ENCODE measurements at places on chromosomes 6 and 20.

- DNase-seq = no peak
Measured at GRCh38 chr6:54427396-54427937, 119.2 kb downstream of the TINAG start.

DNA sequence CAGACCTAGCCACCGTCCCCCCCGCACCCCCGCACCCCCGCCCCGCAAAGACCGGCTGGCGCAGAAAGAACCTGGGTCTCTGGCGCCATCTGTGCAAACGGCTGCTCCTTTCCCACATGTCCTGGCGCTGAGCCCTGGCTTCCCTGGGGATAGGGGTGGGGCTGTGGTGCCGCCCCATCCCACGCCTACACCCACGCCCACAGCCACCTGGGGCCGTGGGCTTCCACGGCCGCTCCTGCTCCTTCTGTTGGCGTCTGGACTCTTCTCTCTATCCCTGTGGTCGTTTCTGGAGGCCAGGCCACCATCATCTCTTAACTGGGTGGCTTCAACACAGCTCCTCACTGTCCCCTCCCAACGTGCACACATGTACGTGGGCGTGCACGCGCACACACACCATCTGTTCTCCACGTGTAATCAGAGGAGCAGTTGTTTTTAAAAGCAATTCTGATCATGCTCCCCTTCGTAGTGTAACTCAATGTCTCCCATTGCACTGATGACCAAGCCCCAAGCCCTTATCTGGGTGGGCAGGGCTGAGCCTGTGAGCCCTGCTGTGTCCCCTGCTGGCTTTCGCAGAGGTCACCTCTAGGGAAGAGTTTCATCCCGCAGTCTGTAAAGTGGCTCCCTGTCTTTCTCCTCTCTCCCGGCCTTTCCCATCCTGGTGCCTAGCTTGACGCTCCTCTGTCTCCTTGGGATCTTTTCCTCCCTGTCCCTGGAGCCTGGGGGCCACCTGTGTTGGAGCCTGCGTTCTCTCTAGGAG lies 31.9 kb upstream of the FAM83D start:
- no peak for DNase-seq

DNA sequence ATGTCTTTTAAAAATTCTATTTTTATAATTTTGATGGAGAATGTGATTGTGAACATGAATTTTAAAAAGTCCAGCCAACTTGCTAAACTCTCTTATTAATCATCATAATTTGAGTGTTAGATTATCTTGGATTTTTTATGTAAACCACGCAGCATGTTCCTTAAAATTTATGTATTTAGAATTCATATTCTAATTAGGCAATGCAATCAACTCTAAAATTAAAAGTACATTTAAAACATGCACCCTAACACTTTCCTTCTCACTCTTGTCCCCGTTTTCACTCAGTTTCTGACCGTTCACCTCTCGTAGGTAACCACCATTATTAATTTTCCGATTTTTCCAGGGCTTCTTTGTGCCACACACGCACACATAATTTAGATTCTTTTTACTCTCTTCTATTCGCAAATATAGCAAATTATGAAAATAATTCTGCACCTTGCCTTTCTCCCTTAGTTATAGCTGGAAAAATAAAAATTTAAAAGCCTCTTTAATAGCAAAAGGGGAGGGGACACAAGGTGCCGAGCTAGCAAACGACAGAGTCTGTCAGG lies 329 bp upstream of the ZKSCAN3 start:
- DNase-seq = no peak

DNA sequence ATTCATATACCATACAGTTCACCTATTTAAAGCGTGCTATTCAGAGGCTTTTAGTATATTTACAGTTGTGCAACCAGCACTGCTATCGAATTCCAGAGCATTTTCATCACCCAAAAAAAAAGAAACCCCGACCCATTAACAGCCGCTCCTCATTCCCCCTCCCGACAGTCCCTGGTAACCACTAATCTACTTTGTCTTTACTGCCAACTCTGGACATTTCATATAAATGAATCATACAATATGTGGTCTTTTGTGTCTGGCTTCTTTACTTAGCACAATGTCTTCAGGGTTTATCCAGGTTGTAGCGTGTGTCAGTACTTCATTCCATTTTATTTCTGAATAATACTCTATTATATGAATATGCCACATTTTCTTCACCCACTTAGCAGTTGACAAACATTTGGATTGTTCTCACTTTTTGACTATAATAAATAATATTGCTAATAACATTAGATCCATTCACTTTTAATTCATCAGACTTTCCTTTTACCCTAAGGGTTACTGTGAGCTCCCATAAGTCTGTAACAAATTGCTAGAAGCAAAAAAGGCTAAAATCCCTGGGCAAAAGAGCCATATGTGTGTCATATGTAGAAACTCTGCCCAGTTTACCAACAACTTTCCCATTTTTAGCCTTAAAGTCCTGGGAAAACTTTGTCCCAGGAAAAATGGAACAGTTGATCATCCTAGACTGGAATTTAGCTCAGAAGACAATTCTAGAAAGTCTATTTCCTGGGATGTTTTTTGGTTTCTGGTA lies 23.2 kb upstream of the ROS1 start:
- DNase-seq = no peak

DNA sequence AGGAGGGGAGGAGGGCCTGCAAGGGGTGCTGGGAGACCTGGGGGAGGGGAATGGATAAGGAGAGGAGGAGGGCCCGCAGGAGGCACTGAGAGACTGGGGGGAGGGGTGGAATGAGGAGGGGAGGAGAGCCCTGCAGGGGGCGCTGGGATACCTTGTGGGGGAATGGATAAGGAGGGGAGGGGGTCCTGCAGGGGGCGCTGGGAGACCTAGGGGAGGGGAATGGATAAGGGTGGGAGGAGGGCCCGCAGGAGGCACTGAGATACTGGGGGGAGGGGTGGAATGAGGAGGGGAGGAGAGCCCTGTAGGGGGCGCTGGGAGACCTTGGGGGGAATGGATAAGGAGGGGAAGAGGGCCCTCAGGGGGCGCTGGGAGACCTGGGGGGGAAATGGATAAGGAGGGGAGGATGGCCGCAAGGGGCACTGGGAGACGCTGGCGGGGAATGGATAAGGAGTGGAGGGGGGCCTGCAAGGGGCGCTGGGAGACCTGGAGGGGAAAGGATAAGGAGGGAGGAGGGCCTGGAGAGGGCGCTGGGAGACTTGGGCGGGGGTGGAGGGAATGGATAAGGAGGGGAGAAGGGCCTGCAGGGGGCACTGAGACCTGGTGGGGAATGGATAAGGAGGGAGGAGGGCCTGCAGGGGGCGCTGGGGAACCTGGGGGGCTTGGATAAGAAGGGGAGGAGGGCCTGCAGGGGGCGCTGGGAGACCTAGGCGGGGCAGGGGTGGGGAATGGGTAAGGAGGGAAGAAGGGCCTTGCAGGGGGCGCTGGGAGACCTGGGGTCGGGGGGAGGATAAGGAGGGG lies 1.3 kb upstream of the CTCFL start:
- no peak for DNase-seq

- no peak for DNase-seq
Measured at GRCh38 chr20:24766826-24767622, 182.0 kb upstream of the CST7 start.

- DNase-seq = no peak
Measured at GRCh38 chr6:76885861-76886301, 577.4 kb downstream of the HTR1B start.

DNA sequence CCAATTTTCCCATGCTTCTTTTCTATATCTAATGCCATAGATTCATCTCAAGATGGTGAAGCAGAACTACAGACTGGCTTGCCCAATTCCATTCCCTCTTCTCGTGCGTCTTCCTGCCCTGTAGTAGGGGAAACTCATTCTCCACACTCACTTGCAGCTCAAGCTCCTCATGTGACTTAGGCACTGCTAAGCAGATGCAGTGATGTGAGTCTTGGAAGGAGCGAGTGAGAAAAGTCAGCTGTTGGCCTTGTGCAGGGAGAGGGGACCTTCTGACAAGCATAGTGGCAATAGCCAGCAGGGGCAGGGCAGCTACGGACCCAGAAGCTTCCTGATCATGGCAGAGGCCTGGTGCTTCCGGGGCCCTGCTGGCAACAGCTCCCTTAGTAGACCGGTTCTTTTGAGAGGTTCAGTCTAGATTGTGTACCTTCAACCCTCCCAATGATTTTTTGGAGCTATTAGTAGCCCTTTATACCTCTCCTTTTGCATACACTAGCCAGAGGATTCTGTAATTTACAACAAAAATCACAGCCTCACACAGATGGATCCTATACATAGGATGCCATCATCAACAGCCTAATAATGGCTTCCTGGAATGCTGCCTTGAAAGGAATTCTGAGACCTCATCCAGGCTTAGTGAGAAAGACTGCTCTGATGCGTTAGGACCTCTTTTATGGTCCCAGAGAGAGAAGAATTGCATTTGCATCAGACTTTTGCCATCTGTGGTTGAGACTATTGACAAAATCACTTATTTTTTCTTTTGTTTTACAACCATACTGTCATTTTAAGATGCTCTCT lies 121.5 kb upstream of the RIPOR2 start:
- DNase-seq = no peak

DNA sequence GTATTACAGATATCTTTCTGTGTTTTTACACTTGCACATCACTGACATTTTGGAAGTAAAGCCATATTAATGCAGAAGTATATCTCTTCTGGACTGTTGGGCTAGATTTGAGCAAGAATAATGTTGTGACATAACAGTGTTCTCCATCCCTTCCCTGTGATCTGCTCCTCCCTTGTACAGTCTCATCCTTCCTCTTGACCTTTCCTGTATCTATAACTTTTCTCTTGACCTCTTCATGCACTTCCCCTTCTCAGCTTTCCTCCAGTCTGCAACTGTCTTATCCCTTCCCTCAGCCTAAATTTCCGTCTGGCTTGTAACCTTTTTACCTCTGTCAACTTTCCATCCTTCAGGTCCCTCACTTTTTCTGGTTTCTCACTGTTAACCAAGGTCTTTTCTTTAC lies 29.8 kb downstream of the NCOA3 start:
- no peak for DNase-seq

DNA sequence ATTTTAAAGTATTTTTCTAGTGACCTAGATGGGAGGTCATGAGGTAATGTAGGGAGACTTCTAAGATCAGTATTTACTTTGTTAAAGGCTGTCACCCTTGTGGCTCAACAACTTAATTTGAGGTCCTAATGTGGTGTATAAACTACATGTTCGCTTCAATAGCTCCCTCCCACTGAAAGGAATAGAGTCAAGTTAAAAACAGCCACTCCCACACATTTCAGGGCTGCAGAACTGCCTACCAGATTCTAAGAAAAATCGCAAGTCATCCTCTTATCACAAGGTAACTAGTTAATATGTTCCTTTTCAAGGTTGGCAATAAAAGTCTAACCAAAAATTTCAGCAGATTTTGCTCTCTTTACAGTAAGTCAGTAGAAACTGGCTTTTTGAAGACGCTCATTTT lies 15.1 kb downstream of the GSTA1 start:
- no peak for DNase-seq

DNA sequence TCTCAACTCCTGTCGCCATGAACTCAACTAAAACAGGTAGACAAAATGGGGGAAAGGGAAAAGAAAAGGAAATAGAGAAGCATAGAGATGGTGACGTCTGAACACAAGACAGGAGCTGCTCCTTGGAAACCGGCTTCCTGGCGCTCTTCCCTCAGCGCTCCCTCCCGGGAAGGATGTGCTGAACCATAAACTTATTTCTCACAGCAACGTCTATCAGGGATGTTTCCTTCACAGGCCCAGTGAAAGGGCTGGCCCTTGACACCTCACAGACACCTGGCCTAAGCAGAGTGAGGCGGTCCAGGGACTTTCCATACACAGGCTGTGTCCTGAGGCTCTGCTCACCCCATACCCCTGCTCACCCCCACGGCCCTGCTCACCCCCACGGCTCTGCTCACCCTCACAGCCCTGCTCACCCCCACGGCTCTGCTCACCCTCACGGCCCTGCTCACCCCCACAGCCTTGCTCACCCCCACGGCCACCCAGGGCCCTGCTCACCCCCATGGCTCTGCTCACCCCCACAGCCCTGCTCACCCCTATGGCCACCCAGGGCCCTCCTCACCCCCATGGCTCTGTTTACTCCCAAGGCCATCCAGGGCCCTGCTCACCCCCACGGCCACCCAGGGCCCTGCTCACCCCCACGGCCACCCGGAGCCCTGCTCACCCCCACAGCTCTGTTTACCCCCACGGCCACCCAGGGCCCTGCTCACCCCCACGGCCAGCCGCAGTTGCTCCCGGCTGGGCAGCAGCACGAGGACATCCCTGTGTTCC lies 653 bp downstream of the FRMD1 start:
- no peak for DNase-seq

GRCh38 chr6:93412452-93412851 lies 6.9 kb downstream of the EPHA7 start:
- no peak for DNase-seq

GRCh38 chr6:158384671-158385110 lies 72.4 kb downstream of the TULP4 start:
- no peak for DNase-seq

GRCh38 chr20:58693226-58694006 lies 816 bp downstream of the NPEPL1 start:
- peak; percentile 17 for DNase-seq

GRCh38 chr20:60359010-60359409 lies 400.8 kb downstream of the CDH26 start:
- DNase-seq = no peak

GRCh38 chr20:33373735-33374605 lies 27.3 kb downstream of the CDK5RAP1 start:
- no peak for DNase-seq

DNA sequence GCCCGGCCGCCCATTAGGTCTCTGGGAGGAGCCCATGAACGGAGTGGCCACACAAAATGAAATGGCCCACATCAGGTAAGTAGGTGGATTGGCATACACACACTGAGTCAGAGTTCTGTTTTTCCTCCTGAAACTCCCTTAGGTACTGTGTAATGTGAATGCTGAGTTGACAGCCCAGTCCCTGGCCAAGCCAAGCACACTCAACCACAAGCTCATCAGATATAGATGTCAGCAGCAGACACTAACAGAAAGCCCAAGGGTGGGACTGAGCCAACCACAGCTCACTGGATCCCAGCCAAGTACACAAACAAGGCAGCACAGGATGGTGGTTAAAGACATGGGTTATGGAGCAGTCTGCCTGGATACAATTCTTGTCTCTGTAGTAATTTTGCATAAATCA lies 403.4 kb downstream of the GJA1 start:
- DNase-seq = no peak

DNA sequence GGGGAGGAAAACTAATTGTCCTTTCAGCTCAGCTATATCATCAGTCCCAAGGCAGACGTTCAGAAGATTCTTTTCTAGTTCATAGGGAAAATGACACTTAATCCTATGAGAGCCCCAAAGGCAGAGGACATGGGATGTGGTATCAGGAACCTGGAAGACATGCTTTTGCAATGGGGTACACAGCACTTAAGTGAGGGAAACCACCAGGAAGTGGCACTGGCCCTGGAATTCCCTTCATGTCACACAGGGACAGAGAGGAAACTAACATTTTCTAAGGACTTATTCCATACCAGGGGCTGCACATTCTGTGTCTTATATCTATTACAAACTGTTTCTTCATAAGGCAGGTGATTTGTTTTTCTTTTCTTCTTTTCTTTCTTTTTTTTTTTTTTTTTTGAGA lies 28.2 kb downstream of the VPS52 start:
- DNase-seq = no peak
